Chondrocyte (in vitro differentiated cells): ENCODE measurements at places on chromosomes 5 and 9.
A peak's percentile ranks its signal among the peaks of the same experiment; 100 is the strongest.

GRCh38 chr9:128715436-128715750 is 8.5 kb downstream of the ZDHHC12 start:
- peak; percentile 58 for DNase-seq

GRCh38 chr5:21164425-21164824 is 1176.4 kb upstream of the CDH18 start:
- no peak for DNase-seq

GRCh38 chr5:171426266-171426665 is 6.8 kb downstream of the FGF18 start:
- DNase-seq, result peak; percentile 28

DNA sequence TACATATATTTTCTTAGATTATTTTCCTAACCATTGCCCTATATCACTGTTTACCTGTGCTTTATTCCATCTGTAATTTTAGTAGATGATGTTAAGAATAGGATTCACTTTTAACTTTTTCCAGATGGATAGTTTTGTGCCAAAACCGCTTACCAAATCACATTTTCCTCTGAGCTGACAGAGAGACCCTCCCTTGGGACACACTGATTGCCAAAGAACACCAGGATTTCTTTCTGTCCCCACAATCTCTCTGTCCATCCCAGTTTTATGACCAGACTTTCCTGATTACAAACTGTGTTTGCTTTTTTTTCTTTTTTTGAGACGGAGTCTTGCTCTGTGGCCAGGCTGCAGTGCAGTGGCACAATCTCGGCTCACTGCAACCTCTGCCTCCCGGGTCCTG is 81.3 kb upstream of the SPATA31C2 start:
- no peak for DNase-seq

- no peak for DNase-seq
These were observed 33.5 kb downstream of the KCNMB1 start for GRCh38 chr5:170355601-170356098.

- DNase-seq, result no peak
These were observed 1.5 kb downstream of the TLN1 start for GRCh38 chr9:35730486-35730854.

- no peak for DNase-seq
These were observed 1.1 kb downstream of the GCNT4 start for GRCh38 chr5:75051217-75051751.

DNA sequence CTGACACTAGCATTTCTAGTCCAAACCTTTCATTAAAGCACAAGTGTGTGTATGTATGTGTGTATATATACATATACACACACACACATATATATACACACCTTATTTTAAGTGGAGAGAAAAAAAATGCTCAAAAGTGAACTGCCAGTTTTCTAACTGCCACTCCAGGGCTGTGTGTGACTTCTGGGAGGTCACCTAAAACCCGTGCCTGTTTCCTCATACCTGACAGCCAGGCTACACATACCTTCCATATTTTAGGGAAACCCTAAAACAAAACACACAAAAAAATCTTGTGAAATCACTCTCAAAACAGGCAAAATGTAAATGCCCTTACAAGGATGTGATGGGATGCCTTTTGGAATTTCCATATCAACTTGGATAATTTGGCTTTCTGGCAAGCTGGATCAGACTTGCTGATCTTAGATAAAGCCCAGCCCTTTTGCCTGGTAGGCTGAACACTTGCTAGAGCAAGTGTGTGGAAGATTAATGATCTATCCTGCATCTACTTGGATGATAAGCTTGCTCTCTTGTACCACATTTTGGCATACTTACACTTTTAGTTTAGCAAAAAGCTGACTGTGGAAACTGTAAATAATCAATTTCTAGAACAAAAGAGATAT is 127.8 kb downstream of the GNAQ start:
- no peak for DNase-seq

- peak; percentile 4 for DNase-seq
These were observed 11.0 kb downstream of the FABP6 start for GRCh38 chr5:160240350-160240749.

DNA sequence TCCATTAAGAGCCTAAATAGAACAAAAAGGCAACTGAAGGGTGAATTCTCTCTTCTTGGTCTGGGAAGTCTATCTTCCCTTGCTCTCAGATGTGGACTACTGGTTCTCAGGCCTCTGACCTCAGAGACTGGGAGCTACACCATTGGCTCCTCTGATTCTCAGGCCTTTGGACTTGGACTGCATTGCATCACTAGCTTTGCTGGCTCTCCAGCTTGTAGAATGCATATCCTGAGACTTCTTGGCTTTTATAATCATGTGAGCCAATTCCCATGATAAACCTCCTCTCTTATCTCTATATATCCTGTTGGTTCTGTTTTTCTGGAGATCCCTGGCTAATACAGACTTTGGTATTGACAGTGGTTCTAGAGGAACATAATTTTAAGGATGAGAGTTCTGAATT is 89.8 kb downstream of the PSAT1 start:
- DNase-seq, result no peak
